Stimulated activated naive CD4-positive, alpha-beta T cell treated with Interleukin-2 at 50 U/mL for 16 hours (primary cell): ENCODE measurements at places on chromosomes 6 and 20.

GRCh38 chr6:52016915-52017748, 70.3 kb downstream of the PKHD1 start:
- no peak for DNase-seq

GRCh38 chr6:98452685-98453084, 381.7 kb upstream of the POU3F2 start:
- DNase-seq: no peak

DNA sequence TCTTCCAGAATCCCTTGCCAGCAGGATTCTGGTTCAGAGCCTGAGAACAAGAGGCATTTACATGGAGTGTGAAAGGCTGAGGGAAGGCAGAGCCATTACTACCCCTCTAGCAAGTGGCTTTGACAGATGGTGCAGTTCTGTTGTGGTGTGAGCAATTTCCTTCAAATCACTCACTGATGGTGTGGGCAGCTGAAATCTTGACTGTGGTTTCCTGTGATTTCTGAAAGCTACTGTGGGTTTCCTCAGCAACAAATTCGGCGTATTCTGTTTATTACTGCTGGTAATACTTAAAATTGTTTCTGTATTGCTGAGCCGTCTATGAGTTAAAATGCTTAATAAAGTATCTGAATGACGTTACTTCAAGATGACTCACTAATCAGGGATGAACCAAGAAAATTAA, 181.5 kb upstream of the TCF21 start:
- no peak for DNase-seq

- no peak for DNase-seq
Measured at GRCh38 chr6:84501315-84501714, 263.1 kb downstream of the TBX18 start.

- no peak for DNase-seq
Measured at GRCh38 chr6:111382476-111383294, 100.3 kb downstream of the REV3L start.

DNA sequence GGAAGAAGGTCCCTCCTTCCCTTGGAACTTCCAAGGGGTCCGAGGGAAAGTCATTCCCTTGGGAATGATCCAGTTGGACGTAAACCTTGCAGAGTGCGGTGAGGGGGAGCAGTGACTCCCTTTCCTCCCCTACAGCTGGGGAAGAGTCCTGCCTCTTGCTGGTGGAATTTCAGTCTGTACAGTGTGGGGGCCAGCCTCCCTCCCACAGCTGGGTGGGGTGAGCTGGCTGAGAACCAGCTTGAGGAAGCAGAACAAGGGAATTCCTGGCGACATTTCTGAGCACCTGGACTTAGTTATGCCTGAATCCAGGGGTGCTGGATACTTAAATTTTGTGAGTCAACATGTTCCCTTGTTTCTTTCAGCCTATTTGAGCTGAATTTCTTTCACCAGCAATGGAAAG, 152.0 kb downstream of the ANKRD60 start:
- no peak for DNase-seq

DNA sequence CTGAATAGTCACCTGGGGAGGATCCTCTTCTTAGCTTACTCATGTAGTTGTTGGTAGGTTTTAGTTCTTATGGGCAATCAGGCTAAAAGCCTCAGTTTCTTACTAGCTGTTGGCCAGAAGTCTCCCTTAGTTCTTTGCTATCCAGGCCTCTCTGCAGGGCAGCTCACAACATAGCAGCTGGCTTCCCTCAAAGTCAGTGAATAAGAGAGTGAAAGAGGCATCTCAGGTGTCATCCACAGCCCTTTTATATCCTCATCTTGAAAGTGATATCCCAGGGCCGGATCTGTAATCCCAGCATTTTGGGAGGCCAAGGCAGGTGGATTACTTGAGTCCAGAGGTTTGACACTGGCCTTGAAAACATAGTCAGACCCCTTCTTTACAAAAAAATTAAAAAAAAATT, 42.1 kb upstream of the FOXA2 start:
- no peak for DNase-seq

GRCh38 chr6:149200282-149200945, 117.1 kb upstream of the TAB2 start:
- no peak for DNase-seq

DNA sequence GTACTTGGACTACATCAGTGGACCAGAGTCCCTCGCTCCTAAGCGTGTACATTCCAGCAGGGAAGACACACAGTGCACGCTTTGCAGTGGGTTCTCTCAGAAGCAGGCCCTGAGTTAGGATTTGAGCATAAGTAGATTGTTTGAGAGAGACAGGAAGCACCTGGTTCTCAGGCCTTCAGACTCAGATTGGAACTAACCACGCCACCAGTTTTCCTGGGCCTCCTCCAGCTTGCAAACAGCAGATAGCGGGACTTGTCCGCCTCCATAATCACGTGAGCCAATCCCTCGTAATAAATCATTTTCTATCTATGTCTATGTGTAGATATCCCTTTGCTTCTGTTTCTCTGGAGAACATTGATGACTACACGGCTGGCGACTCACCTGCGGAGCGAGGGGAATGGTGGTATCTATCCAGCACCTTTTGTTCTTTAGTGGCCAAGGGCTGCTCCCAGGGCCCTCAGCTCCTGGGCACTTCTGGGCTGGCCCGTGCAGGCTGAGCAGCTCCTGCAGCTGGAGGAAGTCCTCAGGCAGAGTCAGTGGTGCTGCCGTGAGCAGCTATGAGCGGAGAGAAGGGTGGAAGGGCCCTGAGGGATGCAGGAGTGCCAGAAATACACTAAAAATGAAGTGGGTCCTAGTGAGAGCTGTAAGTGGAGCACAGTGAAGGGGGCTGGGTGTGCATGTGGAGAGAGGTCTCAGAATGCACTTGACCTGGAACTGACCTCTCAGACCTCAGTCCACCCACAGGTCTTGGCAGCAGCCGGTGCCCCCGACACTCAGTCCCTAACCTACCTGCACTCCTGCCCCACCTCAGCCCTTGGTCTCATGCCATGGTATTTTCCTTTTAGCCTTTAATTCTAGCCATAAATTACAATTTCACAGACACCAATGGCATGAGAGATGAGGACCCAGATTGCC, 76.9 kb downstream of the STK35 start:
- no peak for DNase-seq
